ENCODE measurements at places on chromosomes 11 and 22.

- DNase-seq: no peak
Measured at GRCh38 chr22:44758344-44758973, 6.1 kb downstream of the ARHGAP8 start.

- DNase-seq: no peak
Measured at GRCh38 chr11:103928802-103929161, 107.7 kb upstream of the DDI1 start.

DNA sequence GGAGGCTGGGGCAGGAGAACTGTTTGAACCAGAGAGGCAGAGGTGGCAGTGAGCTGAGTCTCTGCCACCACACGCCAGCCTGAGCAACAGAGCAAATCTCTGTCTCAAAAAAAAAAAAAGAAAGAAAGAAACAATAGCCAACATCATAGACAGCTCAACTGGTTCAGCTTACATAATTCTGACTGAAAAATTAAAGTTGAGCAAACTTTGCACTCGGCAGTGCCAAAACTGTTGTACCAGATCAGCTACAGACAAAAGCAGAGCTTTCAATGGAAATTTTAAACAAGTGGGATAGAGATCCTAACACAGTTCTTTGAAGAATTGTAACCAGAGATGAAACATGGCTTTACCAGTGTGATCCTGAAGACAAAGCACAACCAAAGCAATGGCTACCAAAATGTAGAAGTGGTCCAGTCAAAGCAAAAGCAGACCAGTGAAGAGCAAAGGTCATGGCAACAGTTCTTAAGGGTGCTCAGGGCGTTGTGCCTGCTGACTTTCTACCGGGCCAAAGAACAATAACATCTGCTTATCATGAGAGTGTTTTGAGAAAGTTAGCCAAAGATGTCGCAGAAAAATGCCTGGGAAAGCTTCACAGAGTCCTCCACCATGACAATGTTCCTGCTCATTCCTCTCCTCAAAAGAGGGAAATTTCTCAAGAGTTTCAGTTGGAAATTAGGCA is 59.3 kb downstream of the TTC28 start:
- no peak for DNase-seq

DNA sequence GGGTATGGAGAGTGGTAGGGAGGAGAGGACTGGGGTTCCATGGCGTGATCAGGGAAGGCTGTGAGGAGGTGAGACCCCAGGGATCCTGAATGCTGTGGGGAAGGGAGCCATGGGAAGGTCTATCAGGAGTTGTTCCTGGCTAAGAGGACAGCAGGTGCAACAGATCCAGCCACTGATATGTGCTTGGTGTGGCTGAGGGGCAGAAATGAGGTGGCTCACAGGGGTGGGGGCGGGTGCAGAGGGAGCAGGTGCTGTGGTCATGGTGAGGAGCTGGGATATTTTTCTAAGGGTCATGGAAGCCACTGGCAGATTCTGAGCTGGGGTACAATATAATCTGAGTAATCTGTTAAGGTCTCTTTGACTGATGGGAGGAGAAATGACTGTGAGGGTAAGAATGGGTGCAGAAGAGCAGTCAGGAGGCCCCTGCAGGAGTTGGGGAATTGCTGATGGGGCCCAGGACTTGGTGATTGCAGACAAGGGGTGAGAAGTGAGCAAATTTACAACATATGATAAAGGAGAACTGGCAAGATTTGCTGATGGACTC is 31.3 kb upstream of the DMC1 start:
- no peak for DNase-seq

Data from cerebellar cortex (tissue), 1 donor.